Heart right ventricle (tissue), 16 donors: ENCODE measurements at places on chromosomes 13 and 19. TPM values are rescaled to one million over a fixed set of nuclear protein-coding genes. Genes with fewer than 3 reads are reported as not detected.

The ANGPTL8 gene
- total RNA-seq = 1.6 TPM

- no peak for DNase-seq
Measured at GRCh38 chr19:16207063-16207462, 9.4 kb downstream of the AP1M1 start.

The LILRA2 gene
- total RNA-seq = 0.57 TPM

DNA sequence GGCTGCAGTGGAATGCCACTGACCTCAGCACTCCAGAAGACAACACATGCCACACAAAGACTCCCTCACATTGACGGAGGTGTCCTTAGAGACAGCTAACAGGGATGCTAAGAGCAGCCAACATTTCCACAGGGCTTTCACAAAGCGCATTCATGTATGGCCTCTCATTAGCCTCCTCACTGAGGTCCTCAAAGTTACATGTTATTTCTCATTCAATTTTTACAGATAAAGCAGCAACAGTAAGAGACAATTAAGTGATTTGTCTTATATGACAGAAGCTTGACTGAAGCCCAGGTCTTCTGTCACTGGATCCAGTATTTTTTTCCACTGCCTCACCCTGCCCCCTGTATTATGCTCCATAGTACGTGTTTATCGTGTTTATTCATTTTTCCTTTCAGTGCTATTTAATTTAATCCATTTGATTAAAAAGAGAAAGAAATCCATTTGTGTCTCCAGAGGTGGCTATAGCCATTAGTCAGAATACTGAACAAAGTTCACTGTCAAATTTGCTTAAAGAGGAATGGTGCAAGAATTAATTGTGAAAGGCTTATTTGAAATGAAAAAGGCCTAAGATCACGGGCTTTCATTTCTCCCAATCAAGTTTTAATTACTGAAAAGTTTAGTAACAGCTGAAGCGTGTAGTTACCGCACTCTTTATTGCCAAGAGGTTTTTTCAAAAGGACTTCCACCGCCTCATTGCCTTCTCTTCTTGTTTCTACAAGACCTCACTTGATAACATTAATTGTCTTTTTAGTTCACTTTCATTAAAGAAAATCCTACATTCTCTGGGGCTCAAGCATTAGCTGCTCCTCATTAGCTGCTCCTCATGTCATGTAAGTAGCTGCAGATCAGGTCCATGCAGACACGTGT, 115.0 kb downstream of the COG6 start:
- DNase-seq = no peak

DNA sequence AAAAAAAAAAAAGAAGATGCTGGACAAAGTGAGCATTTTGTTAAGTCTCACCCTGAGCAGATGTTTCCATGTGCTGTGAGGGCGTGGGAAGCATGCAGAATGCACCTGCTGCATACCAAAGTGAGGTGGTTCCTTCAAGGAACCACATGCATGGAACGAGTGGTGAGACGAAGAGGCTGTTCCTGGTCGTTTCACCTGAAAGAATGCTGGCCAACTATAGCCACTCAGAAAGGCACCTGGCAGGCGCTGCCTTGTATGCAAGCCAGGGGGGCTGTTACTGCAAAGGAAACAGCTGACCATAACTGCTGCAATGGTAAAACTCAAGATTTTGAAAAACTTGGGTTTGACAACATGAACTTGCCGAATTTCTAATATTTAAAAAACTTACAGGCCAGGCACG, 14.7 kb downstream of the MIER2 start:
- no peak for DNase-seq

The SEMA6B gene
- 9.8 TPM for total RNA-seq

The MISP gene
- total RNA-seq = not detected

The OR10H1 gene
- total RNA-seq = not detected

The SIGLEC8 gene
- not detected for total RNA-seq
